HepG2 (cell line): ENCODE measurements at places on chromosomes 1 and 21. TPM values are rescaled to one million over a fixed set of nuclear protein-coding genes. Genes with fewer than 3 reads are reported as not detected.

Gene PLA2G2C
- total RNA-seq, result not detected in 2 replicates

Gene SPATA46
- not detected in 2 replicates for total RNA-seq

Gene ANGPTL3
- total RNA-seq, result 0.22 and 0.51 TPM in 2 replicates

- no peaks in the 10 kb centered on the region for H3K36me3 ChIP-seq
- H3K4me1 ChIP-seq, result no peaks in the 10 kb centered on the region
- no peak overlapping the region for H3K27ac ChIP-seq
- H3K27me3 ChIP-seq, result peaks cover 12% of the 10 kb centered on the region; the same call in 1 of the 3 replicates
- DNase-seq, result no peak
- H3K4me3 ChIP-seq, result no peak overlapping the region
These were observed 27.9 kb downstream of the EPHB2 start for GRCh38 chr1:22738522-22738921.

GRCh38 chr1:167130829-167131510 lies 37.1 kb downstream of the STYXL2 start:
- no peaks in the 10 kb centered on the region for H3K4me1 ChIP-seq
- no peak overlapping the region for H3K4me3 ChIP-seq
- no peak for DNase-seq

DNA sequence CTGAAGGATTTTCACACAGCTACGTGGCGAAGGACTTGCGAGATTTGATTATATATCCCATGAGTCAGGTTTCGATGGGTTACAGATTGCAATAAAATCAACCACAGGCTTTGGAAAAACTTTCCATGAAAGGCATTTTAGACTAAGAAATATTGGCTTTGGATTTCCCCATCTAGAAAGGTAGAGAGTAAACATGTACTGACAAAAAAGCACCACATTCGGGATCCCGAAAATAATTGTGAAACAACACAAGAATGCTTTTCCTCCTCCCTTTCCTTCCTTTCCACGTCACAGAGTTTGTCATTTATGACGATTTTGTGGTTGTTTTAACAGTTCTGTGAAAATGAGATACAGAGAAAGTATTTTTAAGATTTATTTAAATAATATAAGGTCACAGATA lies 38.5 kb downstream of the TGFB2 start:
- H3K27me3 ChIP-seq, result no peaks in the 10 kb centered on the region
- no peak for DNase-seq
- H3K27ac ChIP-seq, result no peak overlapping the region
- H3K4me3 ChIP-seq, result no peak overlapping the region
- H3K36me3 ChIP-seq, result no peaks in the 10 kb centered on the region
